ENCODE measurements at places on chromosomes 5 and 9.

DNA sequence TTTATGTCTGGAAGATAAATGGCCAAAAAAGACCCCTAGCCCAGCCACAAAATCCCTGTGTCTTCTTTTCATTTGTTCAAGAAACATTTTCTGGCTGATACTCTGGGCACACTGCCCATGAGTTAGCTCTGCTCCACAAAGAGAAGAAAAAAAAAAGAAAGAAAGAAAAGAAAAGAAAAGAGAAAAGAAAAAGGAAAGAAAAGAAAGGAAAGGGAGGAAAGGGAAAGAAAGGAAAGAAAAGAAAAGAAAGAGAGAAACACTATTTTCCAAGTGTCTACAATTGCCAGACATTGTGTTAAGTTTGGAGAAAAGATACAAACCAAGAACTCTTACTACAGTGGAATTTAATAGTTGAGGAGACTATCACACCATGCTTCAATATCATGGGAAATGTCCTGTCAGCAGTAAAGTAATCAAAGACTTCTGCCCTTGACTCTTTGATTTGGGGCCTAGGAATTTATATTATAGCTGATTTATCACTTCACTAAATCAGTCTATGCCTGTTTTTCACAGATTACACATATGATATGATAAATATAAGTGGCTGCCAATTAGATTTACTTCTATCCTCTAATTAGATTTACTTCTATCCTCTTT is 3.0 kb downstream of the TRMO start:
- DNase-seq, result no peak

DNA sequence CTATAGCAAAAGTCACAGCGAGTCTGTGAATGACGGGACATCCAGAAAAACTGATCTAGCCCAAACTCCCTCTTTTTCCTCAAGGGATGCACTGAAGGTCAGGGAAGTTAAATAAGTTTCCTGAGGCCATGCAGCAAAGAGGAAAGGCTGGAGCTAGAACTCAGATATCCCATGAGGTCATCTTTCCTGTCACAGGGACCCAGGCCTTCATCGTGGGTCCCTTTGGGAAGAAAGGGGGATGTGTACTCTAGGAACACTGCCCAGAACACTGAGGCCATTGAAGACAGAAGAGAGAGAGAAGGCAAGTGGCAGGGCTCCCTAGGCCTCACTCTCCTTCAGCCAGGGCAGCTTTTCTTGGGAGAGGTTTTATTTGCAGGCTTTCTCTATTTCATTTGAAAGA is 182.0 kb downstream of the EBF1 start:
- DNase-seq, result no peak

- no peak for DNase-seq
Measured at GRCh38 chr9:122498883-122499288, 11.7 kb upstream of the OR1J2 start.

DNA sequence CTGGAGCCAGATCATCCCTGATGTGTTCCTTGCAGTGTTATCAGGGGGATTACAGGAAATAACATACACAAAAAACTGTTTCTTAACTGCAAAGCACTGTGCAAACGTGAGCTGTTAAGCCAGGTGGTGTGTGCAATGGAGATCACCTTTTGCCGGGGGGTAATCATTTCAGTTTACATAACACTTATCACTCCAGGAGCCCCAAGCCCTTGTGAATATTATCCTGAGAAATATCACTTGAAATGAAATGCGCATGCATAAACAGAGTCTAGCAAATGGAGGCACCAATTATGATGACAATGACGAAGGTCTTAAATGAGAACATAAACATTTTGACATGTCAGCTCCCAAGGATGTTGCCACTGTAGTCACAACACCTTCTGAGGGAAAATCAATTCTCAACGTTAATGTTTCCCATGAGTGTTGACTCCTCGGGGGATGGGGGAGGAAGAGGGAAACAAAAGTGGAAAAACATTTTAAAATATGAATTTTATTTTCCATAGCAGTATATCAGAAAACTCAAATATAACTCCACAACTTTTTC is 54.5 kb upstream of the RAD23B start:
- peak; percentile 76 for DNase-seq

DNA sequence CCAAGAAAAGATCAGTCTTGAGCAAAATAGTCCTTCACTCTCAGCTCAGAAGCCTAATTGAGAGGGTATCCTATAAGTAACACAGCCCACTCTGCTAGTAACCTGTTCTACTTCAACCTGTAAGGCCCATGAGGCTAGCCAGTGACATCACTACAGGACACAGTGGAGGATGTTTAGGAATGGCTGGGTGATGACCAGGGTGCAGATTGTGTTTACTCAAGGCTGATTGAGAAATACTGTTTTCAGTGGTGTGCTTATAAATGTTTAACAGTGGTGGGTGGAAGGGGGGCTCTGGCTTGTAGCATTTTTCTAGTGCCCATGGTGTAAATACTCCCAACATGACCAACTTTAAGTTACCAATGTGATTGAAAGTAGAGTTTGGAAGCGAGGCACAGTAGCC is 159.8 kb upstream of the CCDC152 start:
- no peak for DNase-seq

GRCh38 chr9:126955811-126956210 is 41.2 kb downstream of the RALGPS1 start:
- DNase-seq, result no peak

GRCh38 chr5:79069488-79070349 is at the start of the genes BHMT2 and DMGDH:
TSS of gene BHMT2 (plus strand) at chr5:79069767. CDS start at chr5:79069783, 16 bp downstream.
TSS of gene DMGDH (minus strand) at chr5:79069674. CDS start at chr5:79069620, 54 bp downstream.
- DNase-seq, result peak; percentile 16

DNA sequence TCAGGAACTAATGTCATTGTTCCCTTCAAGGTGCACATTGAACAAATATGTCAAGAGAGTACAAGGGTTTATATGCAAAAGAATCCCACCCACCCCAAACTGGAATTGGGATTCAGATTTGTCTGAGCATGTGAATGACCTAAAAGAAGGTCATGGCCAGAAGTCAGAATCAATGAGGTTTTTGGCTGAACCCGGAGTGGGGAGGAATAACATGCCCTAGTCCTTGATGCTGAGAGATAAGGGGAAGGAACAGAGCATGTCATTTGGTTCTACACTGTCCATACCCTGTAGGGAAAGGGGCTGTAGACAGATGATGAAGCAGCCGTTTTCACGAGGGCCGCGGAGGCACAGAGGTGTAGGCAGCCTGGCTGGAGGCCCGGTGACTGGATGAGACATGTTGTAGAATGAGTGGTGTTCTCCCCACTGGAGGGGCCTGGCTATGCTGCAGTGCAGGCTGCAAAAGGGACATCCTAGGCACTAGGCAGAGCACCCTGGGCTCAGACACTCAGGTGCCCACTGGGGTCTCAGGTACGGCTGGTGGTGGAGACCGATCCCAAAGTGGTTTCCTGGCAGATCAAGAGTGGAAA is 65.9 kb downstream of the ZFAND5 start:
- DNase-seq, result no peak

DNA sequence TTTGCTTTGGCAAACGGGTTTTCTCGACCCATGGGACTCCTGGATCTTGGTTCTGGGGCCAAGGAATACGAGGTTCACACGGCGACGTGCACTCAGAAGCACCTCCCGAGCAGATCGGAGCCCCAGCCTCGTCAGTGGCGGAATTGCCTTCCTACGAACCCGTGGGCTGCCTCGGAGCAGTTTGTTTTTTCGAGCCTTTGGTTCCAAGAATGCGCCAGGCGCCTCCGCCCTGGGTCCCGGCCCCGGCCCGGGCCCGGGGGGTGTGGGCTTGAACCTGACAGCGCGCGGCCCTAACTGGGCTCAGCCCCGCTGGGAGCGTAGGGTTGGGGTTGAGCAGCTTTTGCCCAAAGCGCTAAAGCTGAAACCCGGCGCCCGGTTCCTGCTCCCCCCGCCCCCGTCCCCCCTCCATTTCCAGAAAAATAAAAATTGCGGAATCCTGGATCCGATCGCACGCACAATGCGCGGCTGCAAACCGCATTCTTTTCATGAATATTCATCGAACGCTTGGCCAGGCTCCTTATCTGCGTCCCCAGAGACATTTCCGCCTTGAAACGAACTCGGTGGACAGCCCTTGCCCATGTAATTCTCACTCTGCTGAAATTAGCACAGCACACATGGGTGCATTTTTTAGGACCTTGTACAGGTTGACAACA is 1.0 kb downstream of the BASP1 start:
- no peak for DNase-seq

DNA sequence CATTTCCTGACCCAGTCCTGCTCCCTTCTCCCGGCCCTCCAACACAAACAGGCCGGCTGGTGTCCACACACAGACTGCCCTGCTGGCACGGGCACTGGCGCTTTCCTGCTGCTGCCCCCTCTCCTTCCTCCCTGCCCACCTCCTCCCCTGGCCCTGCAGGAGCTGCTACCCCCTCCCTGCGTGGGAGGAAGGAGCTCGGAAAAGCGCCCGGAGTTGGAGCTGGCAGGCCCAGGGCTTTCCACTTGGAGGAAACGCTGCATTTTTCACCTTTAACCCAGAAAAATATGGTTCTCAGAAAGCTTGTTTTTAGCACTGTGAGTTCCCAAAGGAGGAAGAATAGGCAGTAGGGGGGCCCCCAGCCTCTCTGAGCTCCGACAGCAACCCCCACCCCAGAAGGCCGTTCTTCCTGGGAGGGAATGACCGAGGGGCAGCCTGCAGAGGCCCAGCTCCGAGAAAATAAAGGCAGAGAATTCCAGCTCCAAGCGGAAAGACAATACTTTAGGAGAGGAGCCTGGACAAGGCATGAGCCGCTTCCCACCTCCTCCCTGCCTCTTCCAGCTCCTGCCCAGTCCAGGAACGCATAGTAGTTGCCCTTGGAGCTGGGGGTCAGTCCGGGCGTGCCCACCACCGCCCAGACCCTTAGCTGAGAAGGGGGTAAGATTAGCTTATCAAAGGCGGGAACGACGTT is 88.9 kb downstream of the LIFR start:
- no peak for DNase-seq

DNA sequence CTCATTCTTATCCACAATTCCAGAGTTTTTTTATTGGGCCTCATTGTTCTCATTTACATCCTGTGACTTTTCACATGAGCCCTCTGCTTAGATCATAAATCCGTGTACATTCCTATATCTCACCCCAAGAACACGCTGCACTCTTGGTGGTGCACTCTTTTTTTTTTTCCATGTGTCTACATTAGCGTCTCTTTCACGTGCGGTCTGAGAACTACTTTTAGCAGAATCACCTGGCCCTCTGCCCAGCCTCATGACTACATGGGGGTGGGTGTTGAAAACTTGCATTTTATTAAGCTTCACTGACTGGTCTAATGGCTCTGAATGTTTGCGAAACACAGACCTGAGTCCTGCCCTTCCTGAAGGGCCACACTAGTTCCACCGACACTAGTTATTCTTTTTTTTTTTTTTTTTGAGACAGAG is 18.6 kb downstream of the C9orf57 start:
- no peak for DNase-seq

DNA sequence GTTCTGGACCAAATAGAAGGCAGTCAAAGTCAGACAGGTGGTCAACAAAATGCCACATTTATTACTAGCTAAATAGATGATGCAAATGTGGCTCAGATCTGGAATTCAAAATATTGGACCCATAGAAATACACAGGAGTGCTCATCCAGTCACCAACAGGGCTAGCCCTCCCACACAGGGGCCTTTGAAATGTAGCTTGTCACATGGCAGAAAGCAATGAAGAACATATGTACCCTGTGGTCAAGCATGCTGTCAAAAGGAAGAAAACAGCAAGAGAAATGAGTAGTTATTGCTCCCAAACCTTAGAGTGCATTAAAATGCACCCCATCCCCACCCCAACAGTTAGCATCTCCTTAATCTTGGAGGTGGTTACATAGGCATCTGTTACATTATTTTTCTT is 20.9 kb upstream of the CCDC112 start:
- DNase-seq, result no peak

DNA sequence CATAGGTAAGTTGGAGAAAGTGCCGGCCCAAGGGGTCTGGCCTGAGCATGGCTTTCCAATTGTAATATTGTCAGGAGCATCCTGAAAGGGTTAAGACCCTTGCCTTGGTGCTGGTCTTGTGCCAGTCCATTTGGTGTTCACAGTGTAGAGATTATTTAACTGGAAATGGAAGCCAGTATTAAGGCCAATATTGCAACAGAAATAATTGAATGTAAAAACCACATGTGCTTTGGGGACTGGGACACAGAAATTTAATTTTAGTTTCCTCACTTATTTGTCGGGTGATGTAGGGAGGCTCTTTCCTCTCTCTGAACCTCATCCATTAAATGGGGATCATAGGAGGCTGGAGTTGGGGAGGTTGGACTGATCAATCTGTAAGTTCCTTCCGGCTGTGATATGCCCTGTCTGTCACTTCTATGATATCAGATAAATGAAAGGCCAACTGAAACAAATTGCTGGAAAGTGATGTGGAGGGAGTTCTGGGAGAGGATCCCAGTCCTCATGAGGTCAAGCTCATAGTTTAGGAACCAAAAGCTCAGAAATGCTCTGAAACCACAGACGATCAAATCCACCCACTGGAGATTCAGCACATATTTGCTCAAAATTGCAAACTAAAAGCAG is 54.8 kb upstream of the COL15A1 start:
- DNase-seq, result no peak

GRCh38 chr5:10875201-10875768 is 114.3 kb upstream of the DAP start:
- no peak for DNase-seq
